CD4-positive, alpha-beta T cell treated with Interleukin-21 for 1 hour (primary cell): ENCODE measurements at places on chromosomes 3 and 15.

DNA sequence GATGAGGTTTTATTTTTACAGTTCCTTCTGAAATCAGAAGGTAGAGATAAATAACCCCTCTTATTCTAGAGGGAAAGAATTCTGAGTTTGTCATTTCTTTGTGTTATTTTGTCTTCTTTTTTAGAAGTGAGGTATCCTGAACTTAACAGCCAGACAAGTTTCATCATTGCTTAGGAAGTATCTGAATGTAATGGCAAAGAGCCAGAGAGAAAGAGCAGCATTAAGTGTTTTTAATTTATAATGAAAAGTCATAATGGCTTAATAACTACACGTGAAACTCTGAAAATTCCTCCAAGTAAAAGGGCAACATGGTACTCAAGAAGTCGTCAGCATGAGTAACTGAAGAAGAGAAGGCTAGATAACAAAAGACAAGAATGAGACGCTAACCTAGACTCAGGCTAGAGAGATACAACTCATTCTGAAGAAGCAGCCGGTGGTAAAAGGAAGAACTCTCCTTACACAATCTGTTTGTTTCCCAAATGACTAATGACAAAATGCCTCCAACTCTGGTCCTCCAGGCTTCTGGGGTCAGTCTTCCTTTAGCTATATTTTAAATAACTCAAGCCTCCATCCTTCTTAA is 116.2 kb upstream of the NECTIN3 start:
- DNase-seq, result no peak

- DNase-seq, result no peak
Observed at GRCh38 chr3:149317072-149317471, 16.4 kb downstream of the TM4SF18 start.

DNA sequence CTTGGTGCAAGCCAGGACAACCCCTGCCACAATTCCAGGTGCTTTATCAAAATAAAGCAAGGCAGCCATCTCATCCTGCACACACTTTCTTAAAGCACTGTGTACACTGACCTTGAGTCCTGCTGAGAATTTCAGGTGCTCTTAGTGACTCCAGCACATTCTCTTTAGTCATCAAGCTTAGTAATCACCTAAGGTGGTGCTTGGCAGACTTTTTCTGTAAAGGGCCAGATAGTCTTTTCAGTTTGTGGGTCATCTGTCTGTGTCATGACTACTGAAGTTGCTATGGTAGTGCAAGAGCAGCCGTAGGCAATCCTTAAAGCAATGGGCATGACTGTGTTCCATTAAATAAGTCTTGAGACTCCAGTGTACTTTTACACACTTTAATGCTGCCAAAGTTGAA is 36.4 kb downstream of the RIOX2 start:
- DNase-seq, result no peak

DNA sequence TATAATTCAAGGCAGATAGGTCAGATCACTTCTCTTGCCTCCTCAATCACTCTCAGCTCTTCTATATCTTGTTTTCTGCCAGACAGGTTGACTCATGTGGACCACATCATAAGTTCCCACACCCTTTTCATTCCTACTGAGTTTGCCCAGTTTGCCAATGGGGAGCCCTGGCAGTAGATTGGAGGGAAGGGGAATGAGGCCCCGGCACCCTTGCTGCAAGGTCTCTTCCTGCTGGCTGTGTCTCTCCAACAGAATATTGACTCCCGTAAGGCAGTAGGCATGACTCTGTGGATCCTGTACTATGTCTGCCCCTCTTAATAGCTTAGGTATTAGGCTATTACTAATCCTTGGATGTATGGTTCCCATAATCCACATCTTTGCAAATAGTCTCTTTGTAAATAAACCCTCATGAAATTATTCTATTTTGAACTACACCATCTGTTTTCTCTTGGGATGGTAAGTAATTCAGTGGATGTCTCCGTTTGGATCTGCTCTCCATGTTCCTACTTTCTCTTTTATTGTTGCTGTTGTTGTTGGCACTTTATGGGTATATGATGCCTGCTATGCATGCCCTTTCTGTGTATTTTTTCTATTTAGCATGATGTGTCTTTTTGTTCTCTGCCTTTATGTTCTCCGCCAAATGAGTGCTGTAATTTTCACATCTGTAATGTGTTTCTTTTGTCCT is 65.5 kb upstream of the DCBLD2 start:
- DNase-seq, result no peak

GRCh38 chr3:64816355-64816754 is 128.6 kb upstream of the ADAMTS9 start:
- no peak for DNase-seq

GRCh38 chr3:97896129-97896528 is 74.3 kb downstream of the CRYBG3 start:
- no peak for DNase-seq

DNA sequence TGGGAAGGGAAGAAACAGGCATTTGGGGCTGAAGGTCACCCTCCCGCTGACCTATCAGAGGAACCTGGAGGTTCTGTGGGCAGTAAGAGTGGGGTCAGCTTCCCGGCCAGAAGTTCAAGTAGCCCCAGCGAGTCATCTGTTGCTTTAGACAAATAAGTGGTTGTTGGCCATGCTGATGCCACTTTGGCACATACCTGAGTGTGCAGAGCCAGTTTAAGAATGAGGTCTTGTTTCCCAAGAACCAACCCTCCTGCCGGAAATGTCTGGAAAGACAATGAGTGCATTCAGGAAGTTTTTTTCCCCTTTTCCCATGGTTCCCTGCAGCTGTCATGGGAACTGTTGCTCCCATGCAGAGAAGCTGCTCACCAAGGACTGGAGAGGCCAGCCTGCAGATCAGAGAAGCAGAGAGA is 166.7 kb downstream of the ZNF621 start:
- DNase-seq, result no peak

DNA sequence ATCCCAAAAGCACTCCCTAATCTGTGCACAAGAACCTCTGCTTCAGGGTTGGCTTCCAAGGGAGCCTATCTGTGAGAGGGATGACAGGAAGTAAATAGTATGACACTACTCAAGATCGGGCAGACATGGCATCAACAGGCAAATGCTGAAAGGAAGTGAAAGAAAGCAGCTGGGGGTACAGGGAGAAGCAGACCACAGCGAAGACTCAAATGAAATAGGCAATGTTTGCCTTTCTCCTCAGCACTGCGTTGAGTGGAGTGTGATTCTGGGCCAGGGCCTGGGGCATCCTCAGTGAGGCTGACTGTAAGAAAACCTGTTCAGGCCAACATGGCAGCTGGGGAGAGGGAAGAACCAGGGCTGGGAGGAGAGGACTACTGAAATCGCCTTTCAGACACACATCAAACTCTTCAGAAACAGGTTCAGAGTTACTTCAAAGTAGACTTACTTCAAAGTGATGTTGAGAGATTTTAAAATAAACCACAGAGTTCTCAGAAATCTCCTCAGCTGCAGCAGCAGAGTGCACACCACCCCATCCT is 96.6 kb downstream of the SLC9A9 start:
- peak; percentile 21 for DNase-seq

- DNase-seq, result no peak
Observed at GRCh38 chr15:59208613-59209249, 2.1 kb downstream of the LDHAL6B start.

DNA sequence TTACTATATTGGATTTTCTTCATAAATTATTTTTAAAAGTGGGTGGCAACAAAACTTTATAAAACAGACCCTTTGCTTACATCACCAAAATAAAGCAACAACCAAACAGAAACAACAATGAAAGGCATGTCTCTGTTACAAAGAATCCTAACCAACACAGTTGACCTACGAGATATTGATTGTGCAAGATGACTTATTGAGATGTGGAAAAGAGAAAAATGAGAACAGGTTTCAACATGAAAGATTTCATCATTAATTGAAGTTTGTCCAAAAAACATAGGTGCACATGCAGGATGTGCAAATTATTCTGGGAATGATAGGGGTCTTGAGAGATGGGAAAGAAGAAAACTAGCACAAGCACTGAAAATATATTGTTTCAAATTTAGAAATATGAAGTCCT is 9.0 kb downstream of the GMNC start:
- no peak for DNase-seq

DNA sequence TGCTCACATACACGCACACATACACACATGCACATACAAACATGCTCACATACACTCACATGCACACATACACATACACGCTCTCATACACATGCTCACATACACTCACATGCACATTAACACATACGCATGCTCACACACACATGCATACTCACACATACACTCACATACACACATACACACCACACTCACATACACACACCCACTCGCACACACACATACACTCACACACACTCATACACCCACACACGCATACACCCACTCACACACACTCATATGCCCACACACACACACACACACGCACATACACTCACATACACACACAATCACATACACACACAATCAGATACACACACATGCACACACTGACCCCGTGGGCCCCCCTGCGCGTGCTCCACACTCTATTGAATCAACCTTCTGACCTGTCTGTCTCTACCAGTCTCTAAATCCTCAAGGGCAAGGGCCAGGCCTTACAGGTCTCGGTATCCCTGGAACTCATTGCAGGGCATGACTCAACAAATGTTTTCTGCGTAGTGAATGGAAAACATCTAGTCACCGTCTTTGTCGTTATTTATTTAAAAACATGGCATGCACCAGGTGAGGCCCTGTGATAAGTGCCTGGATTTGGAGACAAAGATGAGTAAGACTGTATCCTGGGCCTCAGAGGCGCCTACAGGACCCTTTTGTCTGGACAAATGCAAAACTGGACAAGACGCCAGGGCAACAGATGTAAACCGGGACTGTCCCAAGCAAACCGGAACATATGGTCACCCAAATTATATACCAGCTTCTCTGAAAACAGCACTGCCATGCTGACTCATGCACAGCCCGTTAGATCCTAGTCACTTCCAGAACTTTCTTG is 41.8 kb downstream of the GRK7 start:
- no peak for DNase-seq

GRCh38 chr3:12893247-12893646 is 51.9 kb upstream of the RPL32 start:
- no peak for DNase-seq

DNA sequence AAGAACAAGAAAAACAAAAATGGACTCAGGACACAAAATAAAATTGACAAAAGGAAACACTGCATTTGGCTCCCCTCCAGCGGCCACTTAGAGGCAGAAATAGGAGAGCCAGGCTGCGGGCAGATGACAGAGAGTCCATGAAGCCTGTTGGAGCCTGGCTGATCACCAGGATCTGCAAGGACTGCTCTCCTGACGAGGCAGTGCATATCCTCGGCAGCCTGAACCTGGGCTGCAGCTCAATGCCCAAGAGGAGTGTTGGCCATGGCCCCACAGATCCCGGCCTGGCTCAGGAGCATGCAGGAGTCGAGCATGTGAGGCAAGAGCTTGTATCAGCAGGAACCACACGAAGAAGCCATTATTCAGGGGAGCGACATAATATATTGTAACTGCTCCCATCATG is 199.8 kb downstream of the STT3B start:
- DNase-seq, result no peak

DNA sequence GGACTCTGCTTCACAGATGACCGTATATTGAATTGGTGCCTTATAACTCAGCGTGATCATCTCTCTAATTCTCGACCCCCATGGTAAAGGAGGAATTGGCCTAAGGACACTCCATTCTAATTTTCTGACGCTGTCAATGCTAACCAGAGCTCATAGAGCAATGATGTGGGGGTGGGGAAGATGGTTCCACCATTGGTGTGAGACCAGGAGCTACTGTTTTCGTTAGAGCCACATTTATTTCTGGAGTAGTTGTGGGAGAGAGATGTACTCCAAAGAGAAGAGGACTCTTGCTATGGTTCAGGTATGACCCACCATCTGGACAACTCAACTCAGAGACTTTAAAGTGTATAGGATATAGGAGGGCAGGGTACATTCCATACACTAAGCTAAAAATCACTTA is 16.3 kb downstream of the ZBTB38 start:
- no peak for DNase-seq

DNA sequence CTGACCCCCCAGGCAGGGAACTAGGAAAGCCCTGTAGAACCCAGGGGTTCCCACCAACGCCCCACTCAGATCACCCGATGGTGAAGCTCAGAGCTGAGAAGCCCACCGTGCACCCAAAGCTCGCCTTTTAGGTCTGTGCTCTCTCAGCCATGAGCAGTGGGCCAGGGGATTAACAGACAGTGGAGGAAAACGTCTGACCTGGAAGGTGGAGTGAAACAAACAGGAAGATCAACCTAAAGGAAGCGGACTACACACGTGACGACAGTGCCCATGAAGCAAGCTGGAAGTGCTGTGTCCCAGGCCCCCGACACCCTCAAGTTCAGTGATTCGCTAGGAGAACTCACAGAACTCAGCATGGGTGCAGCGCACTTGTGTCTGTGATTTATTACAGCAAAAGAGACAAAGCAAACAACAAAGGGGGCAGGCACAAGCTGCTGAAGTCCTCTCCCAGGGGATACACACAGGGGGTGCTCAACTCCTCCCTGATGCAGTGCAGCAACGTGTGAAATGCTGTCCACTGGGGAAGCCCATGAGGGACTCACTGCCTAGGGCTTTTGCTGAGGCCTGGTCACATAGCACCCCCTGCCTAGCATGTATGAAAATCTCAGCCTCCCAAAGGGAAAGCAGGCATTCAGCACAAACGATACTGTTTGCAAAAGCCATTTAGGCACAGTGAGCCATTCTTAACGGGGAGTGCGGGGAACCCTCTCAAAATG is 43.5 kb downstream of the CFAP92 start:
- peak; percentile 27 for DNase-seq

DNA sequence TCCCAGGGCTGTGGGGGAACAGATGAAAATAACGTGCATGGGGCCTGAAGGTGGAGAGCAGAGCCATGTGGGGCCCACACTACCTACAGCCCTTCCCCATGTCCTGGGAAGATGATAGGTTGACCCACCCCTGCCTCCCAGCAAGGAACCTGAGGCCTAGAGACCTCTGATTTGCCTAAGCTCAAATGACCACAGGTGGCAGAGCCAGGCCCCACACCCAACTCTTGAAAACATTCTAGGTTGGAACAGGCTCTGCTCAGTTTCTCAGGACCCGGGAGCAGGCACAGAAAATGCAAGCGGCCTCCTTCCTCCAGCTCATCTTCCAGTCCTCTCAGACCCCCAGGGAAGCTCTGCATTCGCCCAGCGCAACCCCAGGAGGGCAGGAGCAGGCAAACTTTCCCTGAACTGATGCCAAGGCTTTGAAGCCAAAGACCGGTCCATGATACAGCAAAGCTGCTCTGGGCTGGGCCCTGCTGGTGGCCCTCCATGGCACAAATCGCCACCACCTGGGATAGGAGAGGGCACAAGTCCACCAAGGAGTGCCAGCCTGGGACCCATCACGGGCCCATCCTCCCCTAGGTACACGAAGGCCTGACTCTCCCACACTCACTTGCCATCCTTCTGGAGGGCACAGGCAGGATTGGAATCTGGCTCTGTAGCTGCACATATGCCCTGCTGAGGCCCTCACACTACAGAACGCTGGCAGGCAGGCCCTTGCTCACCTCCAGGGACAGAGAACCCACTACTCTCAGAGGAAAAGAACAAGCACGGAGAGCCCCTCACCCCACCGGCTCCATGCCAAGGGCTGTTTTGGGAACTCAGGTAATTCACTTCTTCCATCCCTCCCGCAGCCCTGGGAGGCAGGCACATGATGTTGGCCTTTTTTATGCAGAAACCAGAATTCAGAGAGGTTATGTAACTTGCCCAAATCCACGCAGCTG is 51.0 kb upstream of the FURIN start:
- no peak for DNase-seq

GRCh38 chr15:43493703-43494472 is 932 bp upstream of the TP53BP1 start:
- no peak for DNase-seq
